ENCODE measurements at places on chromosomes 7 and 10.

DNA sequence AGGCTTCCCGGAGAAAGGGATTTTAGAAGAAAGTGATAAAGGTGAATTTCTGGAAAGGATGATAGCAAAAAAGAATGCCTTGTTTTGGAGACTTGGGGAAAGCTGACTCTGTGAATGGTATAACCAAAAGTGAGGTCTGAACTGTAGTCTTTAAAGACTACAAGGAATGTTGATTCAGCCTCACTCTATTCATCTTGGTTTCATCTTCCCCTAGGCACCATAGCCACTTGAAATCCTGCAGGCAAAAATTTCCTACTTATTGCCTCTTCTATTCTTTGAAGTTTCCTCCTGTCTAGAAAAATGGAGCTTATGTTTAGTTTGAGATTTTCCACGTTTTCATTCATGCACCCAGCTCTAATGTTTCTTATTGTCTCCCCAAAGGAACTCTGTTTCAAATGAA lies 518.0 kb downstream of the AUTS2 start:
- no peak for DNase-seq

DNA sequence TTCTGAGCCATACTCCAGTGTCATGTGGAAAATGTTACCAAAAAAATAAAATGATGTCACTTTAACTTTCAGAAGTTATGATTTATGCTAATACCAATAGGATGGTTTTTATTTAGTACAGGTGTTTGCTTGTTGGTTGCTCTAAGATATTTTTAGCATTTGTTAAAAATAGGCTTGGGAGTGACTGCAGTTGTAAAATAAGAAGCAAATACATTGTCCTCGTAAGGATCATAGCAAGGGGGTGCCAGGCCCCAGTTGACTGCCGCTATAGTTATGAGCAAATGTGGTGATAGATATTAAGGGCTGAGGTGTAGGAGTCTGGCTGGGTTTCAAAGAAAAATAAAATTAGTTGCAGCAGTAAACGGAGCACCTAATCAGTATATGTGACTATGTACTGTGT lies 354.4 kb upstream of the BMPER start:
- no peak for DNase-seq

GRCh38 chr7:11416641-11417458 lies 415.1 kb downstream of the THSD7A start:
- no peak for DNase-seq

DNA sequence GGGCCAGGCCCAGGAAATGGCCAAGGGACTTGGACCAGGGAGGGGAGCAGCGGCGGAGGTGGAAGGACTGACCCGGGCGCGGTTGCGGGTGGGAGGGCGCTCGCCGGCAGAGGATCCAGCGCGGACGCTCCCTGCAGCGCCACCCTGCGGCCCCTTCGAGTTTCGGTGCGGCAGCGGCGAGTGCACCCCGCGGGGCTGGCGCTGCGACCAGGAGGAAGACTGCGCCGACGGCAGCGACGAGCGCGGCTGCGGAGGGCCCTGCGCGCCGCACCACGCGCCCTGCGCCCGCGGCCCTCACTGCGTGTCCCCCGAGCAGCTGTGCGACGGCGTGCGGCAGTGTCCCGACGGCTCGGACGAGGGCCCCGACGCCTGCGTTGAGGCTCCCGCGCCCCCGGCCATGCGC lies 16.8 kb upstream of the ZNF467 start:
- peak; percentile 49 for DNase-seq

- no peak for DNase-seq
These were observed 32.0 kb downstream of the GNA12 start for GRCh38 chr7:2812114-2812487.

DNA sequence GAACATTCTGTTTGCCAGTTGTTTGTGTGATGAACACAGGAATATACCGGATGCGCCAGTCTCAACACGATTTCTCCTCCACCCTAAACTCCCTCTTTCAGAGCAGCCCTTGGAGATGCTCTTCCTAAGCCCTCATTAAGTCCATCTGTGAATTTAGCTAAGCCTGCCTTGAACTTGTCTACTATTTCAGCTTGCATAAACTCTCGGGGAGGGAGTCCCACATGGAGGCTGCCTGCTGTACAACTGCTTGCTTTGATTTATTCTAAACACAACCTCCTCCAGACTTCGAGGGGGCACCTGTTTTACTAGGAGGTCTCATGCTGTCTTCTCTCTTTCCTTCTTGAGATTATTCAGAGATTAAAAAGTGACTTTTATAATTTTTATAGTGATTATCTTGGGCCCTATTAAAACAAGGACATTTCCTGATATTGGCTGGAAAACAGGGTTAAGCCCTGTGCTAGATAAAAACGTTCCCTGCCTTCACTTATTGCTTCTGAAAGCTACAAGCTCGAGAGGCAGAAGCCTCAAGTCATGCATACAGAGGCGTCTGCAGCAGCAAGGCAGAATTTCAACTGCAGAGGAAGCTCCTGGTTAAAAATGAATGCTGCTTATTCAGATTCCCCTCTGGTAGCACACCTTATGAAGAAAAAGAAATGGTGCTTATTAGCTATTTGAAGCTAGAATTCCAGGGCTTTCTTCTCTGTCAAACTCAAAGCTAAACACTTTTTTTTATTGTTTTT lies 174.3 kb downstream of the FANK1 start:
- DNase-seq: no peak

GRCh38 chr7:43891069-43891955 lies 15.1 kb downstream of the URGCP start:
- DNase-seq: no peak

GRCh38 chr10:62764011-62764410 lies 40.5 kb upstream of the ADO start:
- no peak for DNase-seq

DNA sequence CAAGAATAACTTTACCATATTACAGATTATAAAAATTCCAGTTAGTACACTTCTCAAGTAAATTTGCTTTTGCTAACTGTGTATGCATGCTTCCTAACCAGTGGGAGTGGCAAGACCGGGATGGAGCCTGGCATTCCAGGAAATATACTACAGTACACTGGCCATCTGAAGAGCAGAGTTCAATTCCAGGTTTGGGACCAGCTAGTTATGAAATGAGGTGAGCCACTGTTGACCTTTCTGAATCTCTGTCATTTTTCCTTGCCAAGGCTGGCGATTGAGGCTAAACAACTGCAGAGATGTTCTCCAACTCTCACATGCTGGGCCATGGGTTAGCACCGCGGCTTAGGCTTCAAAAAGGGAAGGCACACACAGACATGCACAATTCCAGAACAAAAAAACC lies 258.2 kb downstream of the GLI3 start:
- DNase-seq: no peak

- DNase-seq: no peak
These were observed 27.1 kb upstream of the ACSL5 start for GRCh38 chr10:112346774-112347173.

- no peak for DNase-seq
These were observed 29.7 kb downstream of the MKLN1 start for GRCh38 chr7:131357282-131357880.

GRCh38 chr10:112286837-112287818 lies 3.9 kb downstream of the TECTB start:
- no peak for DNase-seq

DNA sequence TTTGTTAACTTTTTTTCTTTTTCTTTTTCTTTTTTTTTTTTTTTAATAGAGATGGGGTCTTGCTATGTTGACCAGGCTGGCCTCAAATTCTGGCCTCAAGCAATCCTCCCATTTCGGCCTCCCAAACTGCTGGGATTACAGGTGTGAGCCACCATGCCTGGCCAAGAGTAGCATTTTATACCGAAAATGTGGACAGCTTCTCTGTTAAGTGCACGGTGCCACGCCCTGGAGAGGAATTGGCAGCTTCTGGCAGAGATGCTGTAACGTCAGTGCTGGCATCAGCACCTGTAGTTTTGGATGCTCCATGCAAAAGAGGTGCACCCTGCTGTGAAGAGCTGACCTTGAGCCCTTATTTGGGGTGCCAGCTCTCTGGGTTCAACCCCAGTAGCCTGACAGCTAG lies 18.2 kb downstream of the IL15RA start:
- DNase-seq: no peak

DNA sequence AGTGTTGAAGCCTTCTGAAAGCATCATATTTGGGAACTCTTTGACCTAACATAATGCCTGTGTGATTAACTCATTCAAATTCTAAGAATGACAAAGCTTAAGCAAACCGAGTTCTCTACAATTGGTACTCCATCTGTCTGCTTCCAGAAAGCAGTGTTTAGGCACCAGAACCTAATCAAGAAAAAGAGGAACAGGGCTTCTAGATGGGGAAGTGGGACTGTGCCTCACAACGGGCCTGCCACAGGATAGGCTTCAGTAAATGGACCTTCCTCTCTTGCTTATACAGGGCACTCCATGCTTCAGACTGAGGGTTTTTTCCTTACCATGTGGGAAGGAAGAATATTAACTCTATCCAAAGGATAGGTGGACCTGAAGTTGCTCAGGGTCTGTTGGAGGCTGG lies 808.1 kb downstream of the XPNPEP1 start:
- DNase-seq: no peak

DNA sequence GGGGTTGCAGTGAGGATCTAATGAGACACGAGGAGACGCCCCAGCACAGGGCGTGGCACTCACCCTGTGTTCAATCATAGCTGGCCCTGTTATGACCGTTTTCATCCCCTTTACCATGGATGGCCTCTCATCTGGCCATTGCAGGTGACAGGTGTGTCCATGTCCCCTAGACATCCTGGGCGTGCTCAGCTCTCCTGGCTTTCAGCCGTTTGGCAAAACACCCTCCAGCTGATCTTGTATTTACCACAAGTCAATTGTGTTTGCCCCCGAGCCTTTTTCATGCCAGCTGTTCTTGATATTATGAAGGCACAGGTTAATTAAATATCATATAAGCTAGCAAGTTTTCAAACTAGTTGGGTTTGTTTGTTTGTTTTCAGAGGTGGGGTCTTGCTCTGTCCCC lies 97.1 kb downstream of the CHST15 start:
- no peak for DNase-seq

GRCh38 chr10:260819-261429 lies 125.7 kb downstream of the ZMYND11 start:
- no peak for DNase-seq

- no peak for DNase-seq
These were observed 2.8 kb upstream of the FAM53B start for GRCh38 chr10:124746992-124747391.

- DNase-seq: no peak
These were observed 216.8 kb upstream of the ZNF32 start for GRCh38 chr10:43865265-43866135.

GRCh38 chr10:51117794-51118193 lies 43.5 kb downstream of the PRKG1 start:
- DNase-seq: no peak

GRCh38 chr10:61271127-61271780 lies 181.9 kb downstream of the TMEM26 start:
- DNase-seq: no peak

GRCh38 chr10:11381023-11381422 lies 230.4 kb downstream of the USP6NL start:
- no peak for DNase-seq

DNA sequence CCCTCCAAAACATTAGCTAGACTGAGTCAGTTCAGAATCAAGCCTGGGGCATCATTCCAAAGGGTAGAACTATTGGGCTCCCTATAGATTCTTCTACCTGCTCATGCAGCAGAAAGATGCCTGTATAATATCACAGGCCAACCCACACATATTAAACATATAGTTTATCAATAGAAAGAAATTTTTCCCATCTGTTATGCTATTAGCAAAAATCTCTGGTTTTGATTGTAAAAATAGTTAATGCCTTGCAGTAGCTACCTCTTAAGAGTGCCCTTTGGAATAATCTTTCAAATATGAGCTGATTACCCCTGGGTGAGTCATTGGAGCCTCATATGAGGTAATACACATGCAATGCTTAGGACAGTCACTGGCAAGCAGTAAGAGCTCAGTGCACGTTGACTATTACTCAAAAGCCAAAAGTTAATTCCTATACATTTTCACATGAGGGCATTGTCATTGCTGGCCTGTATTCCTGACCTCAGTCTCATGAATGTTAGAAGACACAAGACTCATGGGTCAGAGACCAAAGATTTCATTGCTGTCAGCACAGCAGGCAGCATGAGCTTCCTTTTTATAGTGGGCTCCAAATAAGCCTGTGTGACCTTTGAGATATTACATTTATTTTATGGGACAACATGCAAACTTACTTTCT lies 180.0 kb downstream of the FGFR2 start:
- no peak for DNase-seq

- peak; percentile 25 for DNase-seq
These were observed 234.6 kb upstream of the CCDC6 start for GRCh38 chr10:60140651-60141632.

DNA sequence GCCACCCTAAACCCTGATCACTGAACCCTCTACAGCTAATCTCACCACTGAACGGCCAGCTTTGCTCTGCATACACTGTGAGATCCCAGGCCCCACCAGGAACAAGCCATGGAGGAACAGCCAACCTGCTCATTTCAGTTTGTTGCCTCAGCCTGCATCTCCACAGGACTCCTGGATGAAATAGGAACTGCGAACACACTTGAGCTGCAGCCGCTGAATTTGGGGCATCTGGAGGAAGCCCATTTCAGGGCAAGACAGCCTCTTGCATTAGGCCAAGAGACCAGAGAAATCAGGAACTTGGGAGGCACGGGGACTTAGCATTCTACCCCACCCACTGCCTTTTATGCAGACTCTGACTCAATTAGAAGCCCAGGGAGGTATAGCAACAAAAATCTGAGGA lies 14.5 kb upstream of the EGR2 start:
- DNase-seq: no peak

GRCh38 chr7:149748076-149748874 lies 25.1 kb downstream of the ZNF467 start:
- no peak for DNase-seq

DNA sequence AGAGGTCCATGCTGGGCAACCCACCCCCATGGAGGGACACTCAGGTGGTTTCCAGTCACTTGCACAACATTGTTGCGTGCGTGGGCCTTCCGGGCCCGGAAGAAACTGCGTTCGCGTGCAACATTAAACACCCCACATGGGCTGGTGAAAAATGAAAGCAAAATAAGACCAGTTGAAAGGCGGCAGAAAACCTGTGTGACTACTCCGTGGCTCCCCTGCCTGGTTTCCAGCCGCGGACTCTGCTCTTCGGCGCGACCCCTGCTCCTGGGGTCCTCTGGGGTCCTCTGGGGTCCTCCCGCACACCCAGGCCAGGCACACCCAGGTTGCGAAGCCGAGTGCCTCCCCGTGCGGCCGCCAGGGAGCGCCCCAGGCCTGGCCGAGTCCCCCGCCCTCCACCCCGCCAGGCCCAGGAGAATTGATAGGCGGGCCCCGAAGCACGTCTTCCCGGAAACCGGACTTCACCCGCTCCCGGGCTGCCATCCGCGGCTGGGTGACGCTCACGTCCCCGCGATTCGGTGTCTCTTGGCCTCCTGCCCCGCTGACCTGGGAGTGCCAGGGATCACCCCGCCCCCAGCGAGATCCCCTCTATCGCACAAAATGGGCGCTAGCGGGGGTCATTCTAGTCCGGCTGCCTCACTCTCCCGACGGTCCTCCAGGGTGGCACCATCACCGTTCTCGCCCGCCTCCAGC lies 1.9 kb upstream of the SH2D4B start:
- peak; percentile 51 for DNase-seq
